ENCODE measurements at places on chromosomes 16 and 17.

- no peak for DNase-seq
Observed at GRCh38 chr17:37107406-37108083, 158.8 kb downstream of the AATF start.

DNA sequence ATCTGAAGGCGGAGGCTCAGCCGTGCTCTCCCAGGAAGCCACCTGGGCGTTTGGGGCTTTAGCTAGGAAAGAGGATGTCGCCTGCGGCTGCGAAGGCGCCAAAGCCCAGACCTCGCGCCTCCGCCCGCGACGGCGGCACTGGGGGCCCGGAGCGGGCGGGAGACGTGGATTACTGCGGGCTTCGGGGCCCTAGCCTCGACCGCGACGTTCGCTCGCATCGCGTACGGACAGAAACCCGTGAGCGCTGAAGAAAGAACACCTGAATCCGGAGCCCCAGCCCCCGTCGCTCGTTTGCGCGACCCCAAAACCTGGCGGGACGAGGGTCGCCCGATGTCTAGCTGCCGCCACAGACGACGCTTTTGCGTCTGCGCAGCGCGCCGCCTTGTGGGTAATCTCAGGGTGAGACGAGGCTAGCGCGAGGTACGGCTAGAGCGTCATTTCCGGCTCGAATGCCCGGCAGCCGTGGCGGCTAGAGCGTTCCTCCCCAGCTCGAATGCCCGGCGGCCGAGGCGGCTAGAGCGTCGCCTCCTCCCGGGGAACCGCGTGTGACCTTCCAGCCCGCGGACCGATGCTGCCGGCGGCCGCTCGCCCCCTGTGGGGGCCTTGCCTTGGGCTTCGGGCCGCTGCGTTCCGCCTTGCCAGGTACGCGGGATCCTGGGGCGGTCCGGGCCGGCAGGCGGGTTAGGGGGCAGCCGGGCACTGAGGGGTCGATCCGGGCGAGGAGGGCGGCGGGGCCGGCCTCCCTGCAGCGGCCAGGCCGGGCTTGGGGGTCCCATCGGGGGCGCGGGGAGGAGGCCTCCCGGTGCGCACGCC, at the start of gene MRPL12:
Gene MRPL12 (plus strand): TSS at position 434 of the 813 bp plus-strand sequence. CDS start 135 bp downstream, at position 569.
- DNase-seq = peak; percentile 81

- DNase-seq = no peak
Observed at GRCh38 chr16:586047-586644, 3.7 kb upstream of the RAB40C start.

- DNase-seq = no peak
Observed at GRCh38 chr17:82213251-82214011, 789 bp upstream of the CCDC57 start.

- DNase-seq = peak; percentile 84
Observed at GRCh38 chr16:29825145-29826044, 5.1 kb downstream of the MVP start.

DNA sequence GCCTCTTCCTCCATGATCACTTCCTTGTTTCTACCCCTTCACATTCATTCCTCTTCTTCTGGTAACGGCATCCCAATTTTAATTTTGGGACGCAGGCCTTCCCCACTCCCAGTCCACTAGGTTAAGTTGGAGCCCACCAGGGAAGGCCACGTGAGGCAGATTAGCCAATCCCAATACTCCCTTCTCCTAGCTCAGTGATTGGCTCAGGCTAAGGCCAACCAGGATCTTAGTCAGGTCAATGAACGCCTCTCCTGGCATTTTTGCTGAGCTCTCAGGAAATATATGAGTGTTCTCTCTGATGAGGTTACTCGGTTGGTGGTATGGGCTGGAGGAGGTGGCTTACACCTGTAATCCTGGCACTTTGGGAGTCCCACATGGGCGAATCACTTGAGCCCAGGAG, 15.4 kb downstream of the SEZ6L2 start:
- no peak for DNase-seq

DNA sequence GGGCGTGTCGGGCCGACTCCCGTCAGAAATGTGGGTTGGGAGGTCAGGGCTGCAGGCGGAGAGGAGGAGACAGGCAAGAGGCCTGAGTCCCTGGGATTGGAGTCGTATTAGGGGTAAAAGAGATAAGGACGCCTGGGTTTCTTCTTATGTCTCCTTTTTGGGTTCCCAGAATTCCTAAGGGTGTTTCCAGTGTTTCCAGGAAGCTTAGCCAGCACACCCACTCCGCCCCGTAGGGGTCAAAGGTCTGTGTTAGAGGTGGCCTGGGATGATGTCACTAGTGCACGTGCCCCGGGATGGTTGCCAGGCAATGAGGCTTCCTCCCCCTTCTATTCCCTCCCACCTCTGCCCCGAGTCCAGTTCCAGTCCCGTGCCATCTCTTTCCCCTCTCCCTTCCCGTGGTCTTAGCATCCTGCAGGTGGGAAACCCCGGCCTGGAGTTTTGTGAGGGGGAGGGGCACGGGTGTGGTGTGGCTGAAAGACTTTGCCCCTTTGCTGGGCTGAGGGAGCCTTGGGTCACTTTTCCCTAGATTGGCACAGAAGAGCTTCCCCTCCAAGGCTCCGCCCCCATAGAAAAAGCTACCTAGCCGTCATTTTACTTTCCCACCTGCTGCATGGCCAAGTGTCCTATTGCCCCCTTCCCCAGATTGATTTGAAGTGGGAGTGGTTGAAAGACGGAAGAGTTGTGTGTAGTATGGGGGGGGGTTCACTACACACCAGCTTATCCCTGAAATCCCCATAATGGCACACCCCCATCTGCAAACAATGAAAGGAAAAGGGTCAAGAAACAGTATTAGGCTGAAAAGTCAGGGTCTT, 2.8 kb downstream of the KDM6B start:
- no peak for DNase-seq

GRCh38 chr16:73432850-73433730, 385.2 kb upstream of the ZFHX3 start:
- DNase-seq = no peak

GRCh38 chr17:53061446-53061845, 761.3 kb upstream of the KIF2B start:
- DNase-seq = no peak

- no peak for DNase-seq
Observed at GRCh38 chr16:14354561-14355351, 275.3 kb downstream of the PARN start.

DNA sequence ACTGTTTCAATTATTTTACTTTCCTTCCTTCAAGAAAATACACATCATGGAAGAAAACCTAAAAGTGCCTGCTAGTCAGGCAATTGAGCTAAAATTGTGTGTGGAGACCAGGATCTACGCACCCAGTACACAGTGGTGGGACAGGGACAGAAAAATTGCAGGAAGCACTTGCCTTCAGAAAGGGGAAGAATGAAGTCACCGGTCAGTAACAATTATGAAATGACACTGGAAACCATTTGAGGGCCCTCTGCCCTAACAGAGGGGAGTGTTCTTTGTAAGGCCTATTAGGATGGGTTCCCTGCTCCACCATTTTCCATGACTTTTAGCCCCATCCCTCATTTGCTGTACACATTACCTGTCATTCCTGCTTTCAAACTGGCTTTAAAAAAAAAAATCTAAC, 4.5 kb upstream of the PHAF1 start:
- DNase-seq = no peak

DNA sequence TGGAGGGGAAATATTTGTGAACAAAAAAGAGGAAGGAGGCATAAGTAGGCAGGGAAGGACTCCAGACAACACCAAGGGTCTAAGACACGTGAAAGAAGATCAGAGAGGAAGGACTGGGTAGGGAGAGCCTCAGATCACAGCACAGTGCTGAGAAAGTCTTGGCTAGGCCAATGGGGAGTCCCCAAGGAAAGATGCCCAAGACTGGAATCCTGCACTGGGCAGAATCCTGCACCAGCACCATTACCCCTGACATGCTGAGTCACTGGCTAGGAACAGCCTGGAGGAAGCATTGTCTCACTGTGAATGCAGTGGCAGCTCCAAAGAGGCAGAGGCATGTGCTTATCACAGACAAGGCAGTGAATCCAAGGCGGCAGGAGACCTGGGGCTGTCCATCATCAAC, 19.2 kb downstream of the CLEC19A start:
- no peak for DNase-seq

- DNase-seq = no peak
Observed at GRCh38 chr17:17127156-17127555, 79.0 kb downstream of the PLD6 start.

GRCh38 chr16:51708861-51709260, 557.8 kb upstream of the SALL1 start:
- no peak for DNase-seq

- DNase-seq = no peak
Observed at GRCh38 chr17:34445101-34445500, 82.1 kb upstream of the CCL1 start.

DNA sequence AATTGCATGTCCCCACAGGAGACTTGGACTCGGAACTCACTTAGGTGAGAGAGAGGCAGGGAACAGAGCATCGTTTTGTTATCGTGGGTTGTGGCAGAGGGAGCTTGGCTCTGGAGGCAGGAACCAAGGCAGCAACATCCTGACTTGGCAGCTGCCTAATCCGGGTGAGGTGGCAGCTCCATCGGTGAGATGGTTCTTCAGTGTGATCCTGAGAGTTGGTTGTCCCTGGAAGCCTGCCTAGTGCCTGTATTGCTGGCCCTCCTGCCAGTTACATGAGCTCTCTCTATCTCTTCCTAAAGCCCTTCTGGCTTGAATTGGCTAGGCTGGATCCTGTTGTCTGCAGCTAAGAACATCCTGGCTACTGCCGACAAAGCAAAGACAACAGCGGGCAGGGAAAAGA, 19.9 kb upstream of the SEC14L1 start:
- no peak for DNase-seq

- DNase-seq = no peak
Observed at GRCh38 chr16:59749662-59750336, 1015.7 kb upstream of the GOT2 start.

GRCh38 chr17:81044428-81044763, 9.4 kb downstream of the BAIAP2 start:
- no peak for DNase-seq

DNA sequence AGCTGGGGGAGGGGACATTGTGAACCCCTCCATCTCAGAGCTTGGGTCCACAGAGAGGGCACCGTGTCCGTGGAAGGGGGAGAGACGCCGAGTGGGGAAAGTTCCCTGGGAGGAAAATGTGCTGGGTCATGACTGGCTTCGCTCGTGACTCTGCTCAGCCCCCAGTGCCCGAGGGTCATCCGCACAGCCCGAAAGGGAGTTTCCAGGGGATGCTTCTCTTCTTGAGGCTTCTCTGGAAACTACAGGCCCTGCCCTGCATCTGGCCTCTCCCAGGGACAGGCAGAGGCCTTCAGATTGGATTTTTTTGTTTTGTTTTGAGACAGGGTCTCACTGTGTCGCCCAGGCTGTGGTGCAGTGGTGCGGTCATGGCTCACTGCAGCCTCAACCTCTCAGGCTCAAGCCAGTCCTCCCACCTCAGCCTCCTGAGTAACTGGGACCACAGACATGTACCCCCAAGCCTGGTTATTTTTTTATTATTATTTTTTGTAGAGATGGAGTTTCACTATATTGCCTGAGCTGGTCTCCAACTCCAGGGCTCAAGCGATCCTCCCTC, 9.8 kb upstream of the GSE1 start:
- no peak for DNase-seq

DNA sequence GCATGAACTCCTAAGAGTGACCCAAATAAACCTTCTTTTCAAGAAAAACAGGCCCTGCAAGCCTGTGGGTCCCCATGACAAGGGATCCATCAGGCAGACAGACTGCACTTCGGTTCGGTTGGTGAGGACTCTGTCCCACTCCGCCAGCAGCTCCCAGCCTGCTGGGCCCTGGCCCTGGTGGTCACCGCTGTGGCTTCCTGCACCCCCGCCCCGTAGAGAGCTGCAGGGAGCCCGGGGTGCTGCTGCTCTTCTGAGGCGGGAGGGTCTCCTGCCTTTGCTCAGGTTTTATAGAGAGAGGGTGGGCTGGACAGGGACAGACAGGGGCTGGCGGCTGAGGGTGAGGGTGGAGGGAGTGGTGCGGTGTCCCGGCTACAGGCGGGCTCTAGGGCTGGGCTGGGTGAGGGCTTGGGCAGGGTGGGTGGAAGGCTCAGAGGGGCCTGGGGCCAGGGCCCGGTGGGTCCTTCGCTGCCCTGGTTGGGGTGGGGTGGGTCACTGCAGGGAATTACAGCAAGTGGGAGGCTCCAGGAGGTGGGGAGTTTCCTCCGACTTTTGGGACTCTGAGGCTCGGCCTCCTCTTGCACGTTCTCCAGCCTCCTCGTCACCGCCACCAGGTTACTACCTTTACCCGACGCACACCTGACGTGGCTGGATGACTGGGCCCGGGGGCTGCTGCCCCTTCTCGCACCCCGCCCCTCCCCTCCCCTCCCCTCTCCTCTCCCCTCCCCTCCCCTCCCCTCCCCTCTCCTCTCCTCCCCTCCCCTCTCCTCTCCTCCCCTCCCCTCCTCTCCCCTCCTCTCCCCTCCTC, 90.2 kb upstream of the CBX4 start:
- DNase-seq = no peak

DNA sequence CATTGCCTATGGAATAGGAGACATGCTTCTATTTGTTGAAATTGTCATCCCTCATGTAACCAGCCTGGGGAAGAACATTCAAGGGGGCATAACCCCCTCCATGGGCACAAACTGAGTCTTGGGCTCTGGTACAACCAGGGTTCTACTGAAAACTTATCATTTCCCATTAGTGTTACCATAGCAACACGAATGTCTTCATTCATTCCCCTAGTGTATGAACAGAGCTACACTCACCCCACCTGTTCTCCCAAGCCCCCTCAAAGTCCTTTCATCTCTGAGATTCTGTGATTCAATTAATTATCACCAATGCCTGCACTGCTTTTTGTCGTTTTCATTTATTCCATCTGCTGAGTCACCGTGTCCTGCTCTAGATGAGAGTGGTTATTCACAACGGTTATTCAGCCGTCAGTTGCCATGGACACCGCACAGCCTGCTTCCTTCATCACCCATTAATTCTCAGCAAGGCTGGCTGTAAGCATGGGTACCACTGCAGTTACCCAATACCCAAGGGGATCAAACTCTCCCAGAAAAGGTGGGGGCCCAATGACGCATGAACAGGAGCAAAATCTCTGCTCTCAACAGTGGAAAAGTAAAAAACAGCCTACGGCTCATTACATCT, 1.6 kb upstream of the GAST start:
- no peak for DNase-seq

- no peak for DNase-seq
Observed at GRCh38 chr17:55286681-55287589, 22.2 kb downstream of the HLF start.

- DNase-seq = no peak
Observed at GRCh38 chr17:78125976-78126894, 2.3 kb downstream of the TMC6 start.

DNA sequence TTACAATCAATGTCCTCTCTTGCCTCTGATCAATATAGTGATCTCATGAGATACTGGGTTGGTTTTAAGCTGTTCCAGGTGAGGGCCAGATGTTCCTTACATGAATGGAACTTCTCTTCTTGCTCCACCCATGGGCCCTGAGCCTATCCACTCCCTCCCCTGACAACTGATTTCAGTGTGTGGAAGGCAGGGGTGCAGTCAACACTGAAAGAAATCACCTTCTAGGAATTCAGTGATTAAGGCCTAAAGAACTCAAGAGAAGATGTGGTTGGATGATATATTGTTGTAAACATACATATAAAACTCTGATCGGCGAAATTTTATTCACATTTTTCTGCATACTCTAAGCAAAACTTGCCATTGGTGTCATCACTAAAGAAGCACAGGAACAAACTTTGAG, 6.7 kb upstream of the GOSR2 start:
- no peak for DNase-seq

- no peak for DNase-seq
Observed at GRCh38 chr16:84746875-84747274, 47.1 kb downstream of the USP10 start.

Measured in T-helper 2 cell (primary cell).